Hematopoietic multipotent progenitor cell treated with erythropoietin and hydrocortisone succinate and interleukin-3 and kit ligand, for 6 days (in vitro differentiated cells): ENCODE measurements at places on chromosomes 2 and 18.

DNA sequence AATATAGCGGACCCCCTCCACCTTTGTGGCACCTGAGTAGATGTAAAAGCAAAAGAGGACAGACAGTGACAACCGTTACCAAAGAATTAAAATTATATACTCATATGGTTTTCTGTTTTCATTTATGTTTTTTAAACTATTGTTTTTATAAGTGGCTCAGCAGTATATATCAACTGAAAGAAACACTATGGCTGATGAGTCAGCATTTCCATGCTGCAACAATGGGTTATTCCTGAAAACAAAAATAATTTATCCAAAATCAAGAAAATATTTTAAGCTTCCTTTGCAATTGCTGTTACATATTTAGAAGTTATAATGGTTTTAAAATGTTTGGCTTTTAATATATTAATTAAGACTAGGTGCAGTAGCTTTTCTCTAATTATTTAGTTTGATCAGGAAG is 17.7 kb downstream of the MRPS9 start:
- DNase-seq = peak; percentile 35

DNA sequence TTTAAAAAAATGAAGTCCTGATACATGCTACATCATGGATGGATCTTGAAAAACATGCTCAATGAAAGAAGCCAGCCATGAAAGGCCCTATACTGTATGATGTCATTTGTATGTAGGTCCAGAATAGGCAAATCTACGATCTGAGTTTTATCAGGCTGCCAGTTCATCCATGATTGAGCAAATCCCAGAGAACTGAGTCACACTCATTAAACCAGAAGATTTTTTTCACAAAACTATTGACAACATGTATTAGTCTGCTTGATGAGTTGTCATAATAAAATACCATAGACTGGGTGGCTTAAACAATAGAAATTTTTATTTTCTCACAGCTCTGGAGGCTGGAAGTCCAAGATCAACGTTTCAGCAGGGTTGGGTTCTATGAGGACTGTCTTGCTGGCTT is 130.7 kb downstream of the MREG start:
- no peak for DNase-seq

GRCh38 chr2:45979065-45979464 is 318.1 kb upstream of the EPAS1 start:
- DNase-seq = no peak

- no peak for DNase-seq
These were observed 254.5 kb downstream of the NEDD4L start for GRCh38 chr18:58298251-58299134.

DNA sequence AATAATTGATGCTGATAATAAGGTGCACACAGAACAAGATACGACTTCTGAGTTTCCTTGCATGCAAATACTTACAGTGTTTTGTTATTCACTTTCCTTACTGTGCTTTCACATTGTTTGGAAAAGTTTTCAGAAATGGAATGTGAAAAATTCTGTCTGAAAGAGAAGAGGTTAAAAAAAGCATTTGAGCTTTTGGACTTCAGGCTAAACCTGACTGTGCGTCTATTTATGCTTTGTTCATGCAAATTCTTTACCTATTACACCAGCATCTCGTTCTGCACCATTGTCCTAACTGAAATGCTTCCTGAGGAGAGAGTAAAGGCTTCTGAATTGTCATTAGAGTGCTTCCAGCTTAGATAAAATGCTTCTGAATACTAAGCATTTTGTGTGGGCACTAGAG is 61.4 kb downstream of the LHCGR start:
- no peak for DNase-seq

- peak; percentile 53 for DNase-seq
These were observed 6.5 kb downstream of the PLEK start for GRCh38 chr2:68371581-68371980.

DNA sequence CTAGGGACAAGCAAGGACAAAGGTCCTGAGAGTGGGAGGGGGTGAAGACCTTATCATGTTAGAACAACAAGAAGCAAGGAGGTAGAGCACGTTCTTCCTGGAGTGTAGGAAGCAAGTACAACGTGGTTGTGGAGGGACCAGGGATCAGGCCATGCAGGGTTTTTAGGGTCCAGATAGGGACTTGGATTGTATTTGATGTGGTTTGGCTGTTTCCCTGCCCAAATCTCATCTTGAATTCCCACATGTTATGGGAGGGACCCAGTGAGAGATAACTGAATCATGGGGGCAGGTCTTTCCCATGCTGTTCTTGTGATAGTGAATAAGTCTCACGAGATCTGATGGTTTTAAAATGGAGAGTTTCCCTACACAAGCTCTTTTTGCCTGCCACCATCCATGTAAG is 53.2 kb downstream of the ICA1L start:
- peak; percentile 31 for DNase-seq

DNA sequence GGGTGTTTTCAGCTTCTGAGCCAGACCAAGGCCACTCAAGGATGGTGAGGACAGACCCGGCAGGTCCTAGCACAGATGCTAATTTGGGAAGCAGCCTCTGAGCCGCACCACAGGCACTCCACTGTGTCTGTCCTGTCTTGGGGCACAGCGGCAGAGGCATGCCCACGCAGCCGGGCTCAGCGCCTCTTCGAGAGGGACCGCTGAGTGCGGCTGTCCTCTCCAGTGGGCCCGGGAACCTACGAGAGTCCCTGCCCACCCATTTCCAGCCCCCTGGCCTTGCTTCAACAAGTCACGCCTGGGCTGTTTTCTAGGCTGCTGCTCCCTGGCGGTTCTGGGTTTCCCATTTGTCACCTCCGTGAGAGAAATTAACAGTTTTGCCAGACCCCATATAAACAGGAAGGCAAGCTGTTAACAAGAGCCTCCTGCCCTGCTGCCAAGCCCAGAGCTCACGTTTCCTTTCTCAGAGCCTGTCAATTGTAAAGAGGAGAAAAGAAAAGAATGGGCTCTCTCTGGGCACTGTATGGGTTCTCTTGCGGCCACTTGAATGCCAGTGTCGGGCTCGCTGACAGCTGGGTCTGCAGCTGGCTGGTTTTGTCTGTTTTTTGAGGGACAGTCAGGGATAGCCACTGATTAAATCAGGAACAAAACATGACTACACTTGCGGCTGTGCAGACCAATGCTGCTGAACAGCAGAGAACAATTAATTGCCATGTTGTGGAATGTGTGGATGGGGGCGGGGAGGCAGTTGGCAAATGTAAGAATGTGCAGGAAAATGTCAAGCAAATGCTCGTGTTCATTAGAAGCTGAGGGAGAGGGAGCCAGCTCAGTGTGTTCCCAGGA is 30.6 kb downstream of the TMEM17 start:
- DNase-seq = peak; percentile 39

DNA sequence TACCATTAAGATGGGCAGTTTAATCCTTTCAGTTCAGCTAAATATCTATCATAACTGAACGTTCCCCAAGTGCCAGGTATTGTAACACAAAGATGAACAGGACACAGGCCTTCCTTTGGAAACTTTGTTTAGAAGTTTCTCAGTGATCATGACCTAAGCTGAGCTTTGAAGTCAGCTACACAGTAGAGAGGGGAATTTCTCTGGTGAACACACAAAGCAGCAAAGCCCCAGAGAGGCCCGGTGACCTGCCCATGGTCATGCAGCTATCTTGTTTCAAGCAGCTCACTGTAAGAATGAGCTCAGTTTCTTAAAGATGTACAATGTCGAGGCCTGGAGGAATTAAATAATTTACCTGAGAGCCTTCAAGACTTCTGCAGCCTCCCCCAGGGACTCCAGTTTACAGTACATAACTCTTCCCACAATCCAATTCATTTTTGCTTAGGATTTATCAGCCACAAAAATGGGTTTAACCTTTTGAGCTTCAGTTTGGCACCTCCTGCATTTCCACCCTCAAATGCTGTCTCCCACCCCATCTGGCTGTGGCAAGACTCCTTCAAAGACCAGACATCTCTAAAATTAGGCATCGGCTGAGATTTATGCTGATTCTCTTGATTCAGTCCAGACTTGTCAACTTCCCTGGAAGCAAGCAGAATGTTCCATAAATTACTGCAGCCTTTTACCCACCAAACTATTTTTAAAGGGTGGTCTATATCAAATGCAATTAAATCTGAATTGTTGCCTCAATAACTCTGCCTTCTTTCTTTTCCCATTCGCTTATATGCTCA is 325.6 kb downstream of the TXNL1 start:
- DNase-seq = no peak

GRCh38 chr2:15685143-15685542 is 93.5 kb downstream of the DDX1 start:
- no peak for DNase-seq

GRCh38 chr2:205758051-205758450 is 75.8 kb downstream of the NRP2 start:
- no peak for DNase-seq

- DNase-seq = no peak
These were observed 1.8 kb downstream of the MAL start for GRCh38 chr2:95027369-95027720.

DNA sequence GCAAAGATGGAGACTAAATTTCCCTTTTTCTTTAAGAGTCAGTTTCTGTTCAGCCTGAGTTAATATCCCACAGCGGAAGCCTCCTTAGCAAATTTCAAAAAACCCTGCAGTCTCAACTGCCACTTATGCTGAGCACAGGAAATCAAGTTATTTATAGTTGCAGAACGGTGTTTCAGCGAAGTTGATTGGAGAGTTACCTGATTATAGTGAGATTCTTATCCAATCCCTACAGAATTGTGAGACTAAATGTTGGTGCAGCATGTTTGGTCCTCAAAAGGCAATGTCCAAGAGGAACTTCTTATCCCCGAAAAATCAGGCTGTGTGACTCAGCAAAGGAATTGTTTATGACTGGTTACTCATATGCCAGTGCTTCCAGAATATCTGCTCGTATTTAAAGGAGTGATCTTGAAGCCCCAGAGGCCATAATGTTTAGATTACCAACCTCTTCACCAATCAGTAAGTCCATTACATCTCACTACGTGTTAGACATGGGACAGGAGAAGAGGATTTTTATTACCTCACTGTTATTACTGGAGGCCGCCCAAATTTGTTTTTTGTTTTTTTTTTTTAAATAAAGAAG is 67.9 kb downstream of the LRRFIP1 start:
- DNase-seq = peak; percentile 64

- no peak for DNase-seq
These were observed 452.1 kb downstream of the TMX3 start for GRCh38 chr18:68262690-68263294.

GRCh38 chr2:145864501-145864900 is 1344.6 kb upstream of the ZEB2 start:
- no peak for DNase-seq

- DNase-seq = peak; percentile 18
These were observed 42.1 kb downstream of the TPGS2 start for GRCh38 chr18:36786686-36787085.

- DNase-seq = no peak
These were observed 164.2 kb downstream of the CDH20 start for GRCh38 chr18:61497422-61497821.

- DNase-seq = no peak
These were observed 21.3 kb downstream of the MAPRE3 start for GRCh38 chr2:26991717-26992116.

DNA sequence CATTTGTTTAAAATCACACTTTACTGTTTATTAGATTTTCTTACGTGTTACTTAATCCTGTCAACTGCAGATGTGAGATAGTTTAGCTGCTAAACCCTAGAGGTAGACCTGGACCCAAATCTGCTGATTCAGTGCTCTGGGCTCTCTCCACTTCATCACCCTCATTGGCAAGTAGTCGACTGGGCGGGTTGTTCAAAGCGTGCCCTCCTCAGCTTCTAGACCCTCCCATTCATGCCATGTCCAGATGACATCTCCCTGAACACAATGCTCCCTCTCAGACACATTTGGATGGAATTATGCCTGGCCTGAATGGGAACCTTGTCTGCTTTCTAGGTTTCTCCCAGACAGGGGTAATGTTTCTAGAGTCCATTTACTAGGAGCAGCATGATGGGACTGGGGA is 43.7 kb downstream of the RPIA start:
- DNase-seq = peak; percentile 63

DNA sequence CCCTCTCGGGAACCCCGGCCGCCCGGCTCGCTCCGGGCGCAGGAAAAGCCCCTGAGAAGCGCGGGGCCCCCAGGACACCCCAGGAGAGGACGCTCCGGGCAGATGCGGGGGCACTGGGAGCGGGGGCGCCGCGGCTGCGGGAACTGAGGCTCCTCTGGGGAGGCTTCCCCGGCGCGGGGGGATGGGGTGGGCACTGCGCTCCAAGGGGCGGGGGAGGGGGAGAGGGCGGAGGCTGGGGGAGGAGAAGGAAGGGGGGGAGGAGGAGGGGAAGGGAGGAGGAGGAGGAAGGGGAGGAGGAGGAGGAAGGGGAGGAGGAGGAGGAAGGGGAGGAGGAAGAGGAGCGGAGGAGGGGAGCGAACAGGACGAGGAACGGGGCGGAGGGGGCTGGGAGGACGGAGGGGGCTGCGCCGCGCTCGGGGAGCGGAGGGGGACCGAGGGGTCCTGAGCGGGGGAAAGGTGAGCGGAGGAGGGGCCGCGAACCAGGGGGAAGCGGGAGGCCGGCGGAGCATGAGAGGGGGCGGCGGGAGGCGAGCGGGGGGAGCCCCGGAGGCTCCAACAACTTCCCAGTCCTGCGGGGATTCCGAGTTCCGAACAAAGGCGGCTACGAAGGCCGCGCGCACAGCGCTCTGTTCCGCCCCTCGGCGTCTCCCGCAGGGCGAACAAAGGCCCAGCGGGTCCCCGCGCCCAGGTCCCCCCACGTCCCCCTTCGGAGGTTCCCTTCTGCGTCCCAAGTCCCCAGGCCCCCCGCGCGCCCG is 742 bp downstream of the PXDN start:
- no peak for DNase-seq

- DNase-seq = no peak
These were observed 58.1 kb downstream of the IL1R2 start for GRCh38 chr2:102049756-102050443.

GRCh38 chr2:176261136-176261535 is 8.1 kb upstream of the MTX2 start:
- peak; percentile 25 for DNase-seq

- DNase-seq = no peak
These were observed 4.9 kb upstream of the PPM1B start for GRCh38 chr2:44163777-44164176.

- no peak for DNase-seq
These were observed 14.5 kb downstream of the CABYR start for GRCh38 chr18:24153397-24153796.

- DNase-seq = no peak
These were observed 25.4 kb upstream of the DTNB start for GRCh38 chr2:25698752-25699151.

GRCh38 chr18:58761241-58761969 is 90.1 kb downstream of the MALT1 start:
- DNase-seq = no peak

DNA sequence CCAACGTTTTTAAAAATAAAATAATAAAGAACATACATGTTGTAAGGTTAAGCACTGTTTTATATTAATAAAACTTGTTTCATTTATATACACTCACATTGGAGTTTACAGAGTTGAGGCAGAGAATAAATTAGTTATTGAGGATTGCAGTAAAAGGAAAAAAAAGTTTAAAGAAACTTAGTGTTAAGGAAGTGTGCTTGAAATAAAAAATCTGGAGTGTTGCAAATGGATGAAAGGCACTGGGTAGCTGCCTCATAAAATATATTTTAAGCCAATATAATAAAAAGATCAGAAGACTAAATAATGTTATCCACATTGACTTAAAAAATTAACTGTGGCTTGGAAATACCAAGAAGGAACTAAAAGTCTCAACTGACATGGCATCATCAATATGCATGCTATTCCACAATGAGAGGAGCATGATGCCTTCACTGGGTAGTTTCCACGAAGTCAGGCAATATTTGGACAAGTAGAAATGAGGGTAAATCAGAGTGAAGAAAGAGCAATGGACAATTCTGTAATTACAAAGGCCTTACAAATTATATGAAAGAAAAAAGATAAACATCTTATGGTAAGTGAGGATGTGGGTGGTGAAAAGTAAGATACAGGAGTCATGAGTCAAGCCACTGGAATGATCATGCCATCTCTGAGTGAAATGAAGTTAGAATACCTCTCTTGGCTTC is 2.5 kb downstream of the GALNT3 start:
- DNase-seq = peak; percentile 11
